ENCODE measurements at places on chromosomes 12 and 14. TPM values are rescaled to one million over a fixed set of nuclear protein-coding genes. Genes with fewer than 3 reads are reported as not detected.
A peak's percentile ranks its signal among the peaks of the same experiment; 100 is the strongest.

Gene TPPP2
- not detected for total RNA-seq

DNA sequence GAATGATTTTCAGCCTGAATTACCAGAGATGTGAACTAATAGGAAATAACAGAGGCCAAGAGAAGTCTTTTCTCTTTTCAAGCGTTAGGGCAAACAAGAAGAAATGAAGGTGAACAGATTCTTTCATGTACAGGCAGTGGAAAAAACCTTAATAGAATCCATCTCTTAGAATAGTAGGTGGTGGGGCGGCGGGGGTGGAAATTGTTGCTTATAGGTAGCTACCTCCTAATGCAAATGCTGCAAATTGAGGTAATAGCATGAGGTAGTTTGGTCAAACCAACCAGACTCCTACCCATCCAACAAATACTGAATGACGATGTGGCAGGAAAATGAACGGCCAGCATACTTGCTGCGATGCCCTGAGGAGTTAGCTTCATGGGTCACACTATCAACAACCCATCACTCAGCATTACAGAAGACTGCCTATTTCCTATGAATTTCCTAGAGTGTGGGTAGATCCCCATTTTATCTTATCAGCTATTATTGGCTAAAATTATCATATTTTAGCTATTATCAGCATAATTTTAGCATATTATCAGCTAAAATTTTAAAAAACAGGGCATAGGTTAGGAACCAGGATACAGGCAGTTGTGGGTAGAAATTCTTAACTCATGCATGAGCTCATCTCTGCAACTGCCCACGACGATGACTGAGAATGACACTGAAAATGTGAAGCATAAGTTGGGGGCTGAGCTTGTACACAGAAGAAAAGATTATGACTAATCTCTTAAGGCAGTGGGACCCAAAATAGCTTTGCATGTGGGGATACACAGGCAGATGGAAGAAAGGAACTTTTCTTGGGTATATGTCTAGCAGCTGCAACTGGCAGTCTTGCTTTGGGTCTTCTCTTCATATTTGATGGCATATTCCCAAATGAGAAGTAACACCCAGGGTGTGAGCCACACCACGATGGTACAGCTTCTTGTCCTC, 68.7 kb downstream of the NIN start:
- DNase-seq, result no peak
- H3K36me3 ChIP-seq, result peaks cover 56% of the 10 kb centered on the region
- peak overlapping the region; percentile 7 for H3K4me3 ChIP-seq
- peaks cover 19% of the 10 kb centered on the region for H3K4me1 ChIP-seq
- H3K27ac ChIP-seq, result peak overlapping the region; percentile 74

GRCh38 chr12:111687255-111687654, 1.4 kb downstream of the ACAD10 start:
- no peak overlapping the region for H3K27ac ChIP-seq
- no peaks in the 10 kb centered on the region for H3K27me3 ChIP-seq
- peaks cover 14% of the 10 kb centered on the region for H3K36me3 ChIP-seq
- peaks cover 31% of the 10 kb centered on the region for H3K4me1 ChIP-seq

DNA sequence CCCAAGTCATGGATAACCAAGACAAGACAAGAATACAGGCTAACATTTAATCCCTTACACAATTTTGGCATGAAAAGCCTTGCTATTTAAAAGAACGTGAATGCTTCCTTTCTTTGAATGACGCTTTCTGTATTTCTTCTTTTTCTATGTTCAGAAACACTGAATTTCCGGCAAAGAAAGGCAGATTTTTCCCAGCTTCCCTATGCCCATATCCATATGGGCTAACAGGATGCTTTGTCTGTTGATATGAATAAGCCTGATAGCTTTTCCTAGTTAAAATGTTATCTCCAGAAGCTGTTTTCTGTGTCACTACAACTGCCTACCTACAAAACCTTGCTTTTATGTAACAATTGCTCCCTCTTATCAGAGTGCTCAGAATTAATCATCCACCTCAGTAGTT, 38.3 kb upstream of the CACNA2D4 start:
- no peak for DNase-seq
- no peak overlapping the region for H3K27ac ChIP-seq
- H3K4me1 ChIP-seq, result peaks cover 3% of the 10 kb centered on the region
- H3K27me3 ChIP-seq, result no peaks in the 10 kb centered on the region
